ENCODE measurements at places on chromosomes 1 and 21.

GRCh38 chr1:244435562-244436205 is 16.0 kb downstream of the ADSS2 start:
- no peak for DNase-seq

DNA sequence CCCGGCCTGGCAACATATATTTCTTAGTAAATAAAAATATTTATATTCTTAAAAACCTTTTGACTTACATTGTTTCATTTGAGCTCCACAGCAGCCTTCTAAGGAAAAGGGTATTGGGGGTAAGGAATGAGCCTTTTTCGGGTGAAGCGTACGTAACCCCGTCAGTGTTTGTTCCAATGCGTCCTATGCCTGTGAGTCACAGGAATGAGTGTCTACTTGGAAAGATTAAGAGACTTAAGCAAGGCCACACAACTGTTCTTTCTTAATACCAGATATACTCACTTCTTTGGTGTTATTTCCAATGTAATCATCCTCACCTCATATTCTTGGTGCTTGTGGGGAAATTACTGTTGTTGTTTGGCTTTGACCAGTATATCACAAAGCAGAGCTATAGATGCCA is 22.7 kb downstream of the WDTC1 start:
- no peak for DNase-seq

DNA sequence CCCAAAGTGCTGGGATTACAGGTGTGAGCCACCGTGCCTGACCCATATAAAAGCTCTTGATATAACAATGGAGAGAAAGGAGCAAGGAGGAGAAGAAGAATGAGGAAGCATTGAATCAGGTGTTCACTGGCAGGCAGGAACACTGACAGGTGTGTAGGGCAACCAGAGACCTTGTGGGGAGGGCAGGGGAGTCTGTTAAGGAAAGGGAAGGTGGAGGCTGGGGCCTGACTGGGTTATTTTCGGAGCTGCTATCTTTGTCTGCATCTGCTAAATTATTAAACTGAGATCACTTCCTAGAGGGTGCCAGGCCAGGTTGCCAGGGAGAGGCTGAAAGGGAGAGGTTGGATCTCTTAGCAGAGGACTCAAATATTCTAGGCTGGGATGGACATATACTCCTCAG is 6.8 kb upstream of the TRNP1 start:
- DNase-seq = no peak

- no peak for DNase-seq
These were observed 2.8 kb upstream of the MTF2 start for GRCh38 chr1:93076268-93076667.

DNA sequence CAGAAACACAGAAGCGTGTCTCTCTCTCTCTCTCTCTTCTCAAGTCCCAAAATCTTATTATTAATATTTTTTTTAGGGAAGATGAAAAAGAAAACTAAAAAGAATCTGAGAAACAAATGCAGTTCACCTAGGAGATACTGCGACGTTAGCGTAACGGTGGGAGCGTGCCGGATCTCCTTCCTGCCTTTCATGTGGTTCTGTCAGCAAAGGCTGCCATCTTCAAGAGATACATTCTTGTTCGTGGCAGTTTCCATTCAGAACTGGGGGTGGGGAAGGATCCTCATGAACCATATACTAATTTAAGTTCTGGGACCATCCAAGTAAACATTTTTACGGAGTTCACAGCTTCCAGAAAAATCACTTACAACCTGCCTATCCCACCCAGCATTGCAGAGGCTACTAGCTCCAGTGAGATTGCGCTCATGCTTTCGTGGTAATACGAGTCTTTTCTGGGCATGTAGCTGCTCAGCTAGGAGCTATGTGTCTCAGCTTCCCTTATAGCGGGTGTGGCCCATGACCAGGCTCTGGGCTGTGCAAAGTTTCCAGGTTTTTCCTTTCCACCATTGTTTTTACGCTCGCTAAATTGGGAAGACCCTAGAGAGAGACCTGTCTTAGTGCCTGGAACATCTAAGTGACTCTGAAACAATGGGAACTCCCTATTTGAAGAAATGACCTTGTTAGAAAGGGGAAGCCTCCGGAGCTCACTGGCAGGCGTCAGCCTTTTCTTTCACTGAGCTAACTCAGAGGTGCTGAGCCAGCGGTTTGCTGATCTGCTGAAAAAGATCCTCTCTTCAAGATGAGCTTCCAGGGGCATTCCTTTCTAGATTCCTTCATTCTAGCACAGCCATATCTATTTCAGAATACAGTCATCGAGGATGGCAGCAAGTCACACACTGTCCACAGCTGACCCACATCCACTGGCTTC is 17.3 kb downstream of the SLAMF1 start:
- DNase-seq = no peak

DNA sequence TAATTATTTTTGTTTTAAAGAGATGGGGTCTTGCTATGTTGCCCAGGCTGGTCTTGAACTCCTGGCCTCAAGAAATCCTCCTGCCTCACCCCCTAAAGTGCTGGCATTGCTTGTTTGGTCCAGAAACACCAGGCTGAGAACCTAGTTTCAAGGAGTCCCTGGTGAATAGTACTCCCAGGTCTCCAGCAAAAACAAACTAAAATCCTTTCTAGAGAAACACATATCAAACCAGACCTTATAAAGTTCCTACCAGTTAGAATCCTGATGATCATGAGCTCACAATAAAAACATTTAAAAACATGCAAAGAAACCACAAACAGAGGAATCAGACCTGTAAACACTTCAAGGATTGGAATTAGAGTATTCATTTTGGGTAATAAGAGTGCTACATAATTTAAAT is 34.4 kb upstream of the PADI1 start:
- DNase-seq = no peak

All from HuH-7.5 (cell line).